ENCODE measurements at places on chromosomes 11 and 22. TPM values are rescaled to one million over a fixed set of nuclear protein-coding genes. Genes with fewer than 3 reads are reported as not detected.
A peak's percentile ranks its signal among the peaks of the same experiment; 100 is the strongest.

DNA sequence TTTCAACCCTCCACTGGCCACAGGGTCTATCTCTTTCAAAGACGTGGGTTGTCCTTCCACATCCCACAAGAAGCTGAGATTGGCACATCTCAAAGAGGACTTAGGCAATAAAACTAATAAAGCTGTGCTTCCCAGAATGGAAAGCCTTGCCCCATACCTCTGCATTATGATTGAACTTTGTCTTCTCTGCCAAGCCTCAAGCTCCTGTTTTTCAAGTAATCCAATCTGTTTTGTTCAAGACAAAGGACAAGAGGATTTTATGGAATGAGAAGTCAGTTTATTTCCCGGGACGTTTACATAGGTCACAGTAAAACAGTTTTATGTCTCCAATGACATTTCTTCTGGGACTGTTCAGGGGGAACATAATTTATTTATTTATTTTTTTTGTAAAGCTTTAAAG lies 108.4 kb downstream of the GALNT18 start:
- no peak for DNase-seq

DNA sequence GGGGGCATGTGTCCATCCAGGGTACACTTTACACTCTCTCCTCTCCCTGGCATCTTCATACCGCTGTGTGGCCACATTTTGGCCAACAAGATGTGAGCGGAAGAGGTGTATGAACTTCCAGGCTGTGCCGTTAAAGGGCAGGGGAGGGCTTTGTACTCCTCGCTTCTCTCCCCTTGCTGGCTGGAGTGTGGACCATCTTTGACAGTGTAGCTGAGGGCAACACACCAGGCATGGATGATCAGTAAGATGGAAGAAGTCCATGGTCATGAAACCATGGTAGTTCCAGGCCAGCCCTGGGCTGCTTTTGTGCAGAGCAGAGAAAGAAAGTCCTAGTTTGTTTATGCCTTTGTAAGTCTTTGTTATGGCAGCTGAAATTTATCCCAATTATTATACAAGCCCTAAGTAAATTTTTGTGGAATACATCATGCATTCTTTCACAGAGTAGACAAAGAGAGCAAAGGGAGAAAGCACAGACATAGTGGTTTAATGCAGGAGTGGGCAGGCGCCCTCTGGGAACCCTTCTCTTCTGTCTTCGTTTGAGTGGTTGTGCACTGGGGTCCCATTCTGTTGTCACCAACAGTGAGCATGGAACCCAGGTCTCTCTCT lies 70.4 kb downstream of the FBXO7 start:
- DNase-seq: no peak

GRCh38 chr22:44935724-44936123 lies 74.1 kb downstream of the PHF21B start:
- DNase-seq: peak; percentile 32

Gene LRP4
- total RNA-seq: 8.6 TPM

DNA sequence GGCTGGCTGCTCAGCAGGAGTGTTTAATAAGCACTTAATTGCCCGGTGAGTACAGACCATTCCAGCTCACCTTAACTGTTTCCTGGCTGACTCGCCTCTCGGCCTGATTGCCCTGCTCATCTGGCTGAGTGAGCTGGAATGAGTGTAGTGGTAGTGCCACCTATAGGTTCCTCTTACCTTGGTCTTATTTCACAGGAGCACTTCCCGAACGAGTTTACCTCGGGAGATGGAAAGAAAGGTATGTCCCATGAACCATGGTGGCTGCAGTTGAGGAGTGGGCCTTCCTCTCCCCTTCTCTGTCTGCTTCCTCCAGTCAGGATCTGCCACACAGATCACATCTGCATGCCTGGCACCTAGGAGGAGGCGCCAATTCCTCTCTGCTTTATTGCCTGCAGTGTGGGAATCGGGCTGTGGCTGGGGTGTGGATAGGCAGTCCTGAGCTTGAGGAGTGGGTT lies 26.7 kb downstream of the UPB1 start:
- no peak for DNase-seq

DNA sequence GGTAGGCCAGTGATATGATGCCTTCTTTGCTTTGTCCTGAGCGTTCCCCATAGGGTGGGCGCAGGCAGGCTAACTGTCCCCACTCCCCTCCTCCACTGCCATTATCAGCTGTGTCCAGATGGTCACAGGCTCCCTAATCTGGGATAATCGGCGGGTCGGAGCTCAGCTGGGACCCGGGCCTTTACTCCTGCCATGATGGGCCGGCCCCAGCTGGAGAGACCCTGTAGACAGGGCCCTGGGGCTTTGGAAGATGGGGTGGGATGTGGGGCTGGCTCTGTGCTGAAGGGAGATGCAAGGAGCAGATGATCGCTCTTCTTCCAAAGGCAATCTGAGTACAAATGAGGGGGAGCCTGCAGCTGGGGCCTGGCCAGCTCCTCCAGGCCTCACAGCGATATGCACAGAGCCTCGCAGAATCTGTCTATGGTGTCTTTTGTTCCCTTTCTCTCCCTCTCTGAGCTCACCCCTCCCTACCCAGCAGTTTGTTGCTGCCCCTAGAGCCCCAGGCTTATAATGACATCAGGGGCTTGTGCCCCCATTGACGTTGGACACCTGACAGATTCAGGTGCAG lies 11.9 kb downstream of the KLHL35 start:
- peak; percentile 12 for DNase-seq
